ENCODE measurements at places on chromosomes 7 and 10.

GRCh38 chr10:59135275-59135674, 41.2 kb upstream of the PHYHIPL start:
- DNase-seq, result peak; percentile 24

DNA sequence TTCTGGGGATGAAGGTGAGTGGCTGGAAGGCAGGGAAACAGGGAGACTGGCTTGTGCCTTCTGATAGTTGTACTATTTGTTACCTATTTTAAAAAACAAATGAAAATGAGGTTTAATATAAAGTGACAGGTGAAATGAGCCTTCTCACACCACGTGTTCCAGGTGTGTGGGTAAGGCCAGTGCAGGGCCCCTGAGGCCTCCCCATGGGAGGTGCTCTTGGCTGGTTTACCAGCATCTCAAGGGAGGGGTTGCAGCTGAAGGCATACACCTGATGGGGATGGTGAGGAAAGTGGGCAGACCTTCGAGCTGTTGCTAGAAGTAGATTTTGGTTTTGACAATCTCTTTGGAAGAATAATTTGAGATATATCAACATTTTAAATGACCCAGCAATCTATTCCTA, 103.6 kb downstream of the ARHGAP22 start:
- no peak for DNase-seq

DNA sequence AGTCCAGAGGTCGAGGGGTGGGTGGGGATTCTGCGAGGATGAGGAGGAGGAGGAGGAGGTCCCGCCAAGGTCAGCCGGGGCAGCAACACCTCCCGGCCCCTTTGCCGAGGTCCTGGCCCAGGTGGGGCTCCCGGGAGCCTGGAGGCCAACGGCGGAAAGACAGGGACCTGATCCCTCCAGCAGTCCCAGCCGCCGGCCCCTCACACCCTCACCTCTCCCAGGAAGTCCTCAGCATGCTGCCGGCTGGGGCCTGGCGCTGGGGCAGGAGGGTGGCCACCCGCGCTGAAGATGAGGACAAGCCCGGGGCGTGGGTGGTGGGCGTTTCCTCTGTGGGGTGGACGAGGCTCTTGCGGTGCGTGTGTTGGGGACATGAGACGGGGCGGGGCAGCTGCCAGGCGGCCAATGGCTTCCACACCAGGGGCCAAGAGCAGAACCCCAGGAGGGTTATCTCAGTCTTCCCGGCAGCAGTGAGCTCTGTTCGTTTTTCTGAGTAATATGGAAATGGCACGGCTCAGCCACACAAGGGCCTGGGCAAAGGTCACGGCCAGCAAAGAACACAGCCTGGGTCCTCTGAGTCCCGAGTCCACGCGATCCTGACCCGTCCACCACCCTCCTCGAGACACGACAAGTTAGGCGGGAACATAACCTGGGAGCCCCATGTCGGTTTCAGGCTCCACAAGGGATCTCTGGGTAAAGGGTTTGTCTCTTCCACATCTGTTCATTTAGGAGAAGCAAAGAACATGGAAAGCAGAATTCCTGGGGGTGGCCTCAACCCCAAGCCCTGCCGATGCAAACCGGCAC, 82.9 kb upstream of the PDGFA start:
- DNase-seq, result no peak

GRCh38 chr10:11012421-11013295, 5.0 kb upstream of the CELF2 start:
- no peak for DNase-seq

DNA sequence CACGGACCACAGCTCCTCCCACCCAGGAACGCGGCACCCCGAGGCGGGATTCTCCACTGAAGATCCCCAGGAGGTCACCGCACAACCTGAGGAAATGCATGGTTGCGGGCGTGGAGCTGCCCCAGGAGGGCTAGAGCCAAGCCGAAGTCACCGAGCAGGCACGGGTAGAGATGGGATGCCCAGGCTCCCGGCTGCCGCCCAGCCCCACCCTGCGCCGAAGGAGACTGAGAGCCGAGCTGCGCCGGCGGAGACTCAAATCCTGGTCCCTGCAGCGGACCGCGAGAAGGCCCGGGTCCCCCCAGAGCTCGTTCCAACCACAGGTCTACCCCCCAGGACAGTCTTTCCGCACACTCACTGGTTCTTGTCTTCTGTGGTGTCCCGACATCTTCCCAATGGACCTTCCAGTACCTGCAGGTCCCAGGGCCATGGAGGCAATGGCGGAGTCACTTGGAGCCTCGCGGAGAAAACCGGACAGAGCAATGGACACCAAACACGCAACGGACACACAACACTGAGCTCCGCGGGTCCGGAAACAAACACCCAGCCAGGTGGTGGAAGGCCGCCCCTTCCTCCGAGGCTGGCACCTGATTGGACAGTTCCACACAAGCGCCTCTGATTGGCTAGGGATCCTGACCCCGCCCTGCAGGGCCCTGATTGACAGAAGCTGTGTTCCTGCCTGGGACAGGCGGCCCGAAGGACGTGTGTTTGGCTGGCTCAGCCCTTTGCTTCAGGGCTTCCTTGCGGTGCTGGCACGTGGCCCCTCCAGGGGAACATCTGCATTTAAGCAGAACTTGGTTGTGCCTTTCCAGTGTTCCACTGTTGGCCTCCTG, 331.9 kb upstream of the NUPR2 start:
- DNase-seq, result no peak

DNA sequence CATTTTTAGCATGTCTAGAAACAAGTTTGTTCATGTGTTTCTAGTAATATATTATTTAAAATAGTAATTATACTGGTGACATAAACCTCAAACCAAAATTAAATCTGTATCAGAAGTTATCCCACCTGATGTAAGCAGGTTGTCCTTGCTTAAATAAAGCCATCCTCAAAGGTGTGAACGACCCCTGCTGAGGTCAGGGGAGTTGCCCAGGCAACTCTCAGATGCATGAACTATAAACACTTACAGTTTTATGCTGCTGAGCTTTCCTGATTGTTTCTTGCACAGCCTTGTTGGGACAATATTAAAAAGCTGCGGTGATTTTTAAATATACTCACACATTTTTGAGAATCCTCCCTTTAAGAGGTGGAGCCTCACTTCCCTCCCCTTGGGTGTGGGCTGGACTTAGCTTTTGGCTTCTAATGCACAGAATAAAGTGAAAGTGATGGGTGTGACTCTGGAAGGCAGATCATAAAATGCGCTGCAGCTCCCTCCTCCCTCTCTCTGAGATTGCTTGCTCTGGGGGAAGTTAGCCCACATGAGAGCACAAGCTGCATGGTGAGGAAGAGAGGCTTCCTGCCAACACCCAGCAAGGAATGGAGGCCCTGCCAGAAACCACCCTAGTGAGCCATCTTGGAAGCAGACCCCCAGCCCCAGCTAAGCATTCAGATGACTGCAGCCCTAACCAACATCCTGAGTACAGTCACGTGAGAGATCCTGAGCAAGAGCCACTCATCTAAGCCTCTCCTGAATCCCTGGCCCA, 152.7 kb downstream of the SKIDA1 start:
- DNase-seq, result peak; percentile 27

GRCh38 chr10:17001297-17001744, 128.3 kb downstream of the CUBN start:
- DNase-seq, result no peak

GRCh38 chr7:81402227-81402626, 367.6 kb downstream of the HGF start:
- peak; percentile 59 for DNase-seq

DNA sequence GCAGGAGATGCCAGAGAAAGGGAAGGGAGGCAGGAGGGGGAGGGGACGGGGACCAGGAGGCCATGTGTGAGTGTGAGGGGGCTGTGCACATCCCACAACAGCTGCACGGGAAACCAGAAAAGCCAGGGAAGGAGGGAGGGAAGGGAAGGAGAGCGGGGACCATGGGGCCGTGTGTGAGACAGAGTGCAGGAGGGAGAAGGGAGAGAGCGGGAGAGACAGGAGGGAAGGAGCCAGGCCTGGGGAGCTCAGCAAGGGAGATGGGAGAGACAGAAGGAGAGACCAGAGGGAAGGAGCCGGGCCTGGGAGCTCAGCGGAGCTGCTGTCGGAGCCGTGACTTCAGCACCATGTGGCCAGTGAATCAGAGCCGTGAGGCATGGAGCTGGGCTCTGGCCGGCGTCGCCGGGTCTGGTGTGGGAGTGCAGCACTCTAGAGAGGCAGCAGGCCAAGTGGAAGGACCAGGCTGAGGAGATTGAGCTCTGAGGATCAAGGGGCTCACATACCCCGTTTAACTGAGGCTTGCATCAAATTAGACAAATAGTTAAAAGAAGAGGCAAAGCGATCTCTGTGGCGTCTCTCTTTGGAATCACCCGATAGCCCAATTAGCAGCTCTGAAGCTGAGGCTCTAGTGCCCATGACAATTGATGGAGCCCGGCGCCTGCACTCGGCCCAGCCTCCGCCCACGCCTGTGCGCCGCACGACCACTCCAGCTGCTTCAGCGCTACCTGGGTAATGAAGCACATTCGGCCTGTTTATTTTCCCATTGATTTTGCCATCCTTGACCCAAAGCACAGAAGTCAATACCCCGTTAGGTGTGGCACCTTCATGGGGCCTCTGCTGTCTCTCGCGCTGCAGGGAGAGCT, 150.4 kb downstream of the MAD1L1 start:
- DNase-seq, result no peak

DNA sequence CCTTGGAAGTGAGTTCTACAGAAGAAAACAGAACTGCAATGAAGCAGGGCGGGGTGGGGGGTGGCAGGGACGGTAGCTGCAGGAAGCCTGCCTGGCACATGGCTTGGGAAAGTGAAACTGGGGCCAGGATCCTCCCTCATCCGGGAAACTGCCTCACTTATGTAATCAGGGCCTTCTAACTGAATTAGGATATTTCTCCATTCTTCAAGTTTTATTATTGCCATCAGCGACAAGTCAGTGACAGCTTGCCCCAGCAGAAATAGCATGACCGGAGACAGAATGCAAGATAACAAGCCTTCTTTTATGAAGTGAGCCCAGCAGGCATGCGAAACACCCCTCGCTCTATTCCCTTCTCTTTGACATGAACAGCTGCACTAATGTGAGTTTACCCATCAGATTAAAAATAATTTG, 77.5 kb upstream of the CACUL1 start:
- DNase-seq, result no peak

DNA sequence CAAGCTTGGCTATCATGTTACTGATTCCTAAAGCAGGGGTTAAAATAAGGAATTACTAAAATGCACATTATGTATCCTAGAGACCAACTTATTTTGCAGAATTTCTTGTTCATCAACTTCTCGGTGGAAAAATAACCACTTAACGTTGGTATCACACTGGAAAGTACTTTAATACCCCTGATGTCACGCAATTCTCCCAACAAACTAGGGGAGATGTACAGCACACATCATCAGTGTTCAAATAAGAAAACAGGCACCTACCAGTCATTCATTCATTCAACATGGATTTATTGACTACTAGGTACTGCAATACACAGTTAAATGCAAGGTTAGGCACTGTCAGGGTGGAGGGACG, 648 bp downstream of the HUS1 start:
- no peak for DNase-seq

GRCh38 chr10:6321880-6322279, 119.1 kb downstream of the PFKFB3 start:
- no peak for DNase-seq

- DNase-seq, result no peak
Observed at GRCh38 chr7:156703209-156703608, 62.6 kb downstream of the RNF32 start.

DNA sequence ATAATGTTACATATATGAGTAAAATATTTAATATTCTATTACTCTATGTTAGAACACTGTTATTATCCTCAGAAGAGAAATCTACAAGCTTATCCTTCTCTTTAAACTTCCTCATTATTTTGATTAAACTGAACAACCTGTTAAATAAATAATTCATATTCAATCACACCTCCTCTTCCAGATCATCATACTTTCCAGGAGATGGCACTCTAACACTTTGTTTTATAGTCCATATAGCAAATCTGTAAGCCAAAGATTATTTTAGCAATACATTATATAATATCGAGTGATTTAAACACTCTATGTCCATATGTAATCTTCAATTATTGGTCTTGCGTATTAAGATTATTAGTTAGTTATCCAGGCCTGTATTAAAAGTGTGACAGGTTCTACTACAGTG, 694.1 kb downstream of the ANKRD7 start:
- peak; percentile 45 for DNase-seq

DNA sequence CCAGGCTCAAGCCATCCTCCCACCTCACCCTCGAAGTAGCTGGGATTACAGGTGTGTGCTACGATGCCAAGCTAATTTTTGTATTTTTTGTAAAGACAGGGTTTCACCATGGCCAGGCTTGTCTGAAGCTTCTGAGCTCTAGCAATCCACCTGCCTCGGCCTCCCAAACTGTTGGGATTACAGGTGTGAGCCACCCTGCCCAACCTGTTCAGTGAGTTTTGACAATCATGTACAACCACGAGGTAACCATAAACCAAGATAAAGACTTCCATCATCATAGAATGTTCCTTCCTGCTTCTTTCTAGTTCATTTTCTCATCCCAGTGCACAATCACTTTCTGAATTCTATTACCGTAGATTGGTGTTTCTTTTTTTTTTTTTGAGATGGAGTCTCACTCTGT, 30.5 kb upstream of the MKRN1 start:
- peak; percentile 45 for DNase-seq

- no peak for DNase-seq
Observed at GRCh38 chr7:42880392-42880791, 31.5 kb downstream of the C7orf25 start.

DNA sequence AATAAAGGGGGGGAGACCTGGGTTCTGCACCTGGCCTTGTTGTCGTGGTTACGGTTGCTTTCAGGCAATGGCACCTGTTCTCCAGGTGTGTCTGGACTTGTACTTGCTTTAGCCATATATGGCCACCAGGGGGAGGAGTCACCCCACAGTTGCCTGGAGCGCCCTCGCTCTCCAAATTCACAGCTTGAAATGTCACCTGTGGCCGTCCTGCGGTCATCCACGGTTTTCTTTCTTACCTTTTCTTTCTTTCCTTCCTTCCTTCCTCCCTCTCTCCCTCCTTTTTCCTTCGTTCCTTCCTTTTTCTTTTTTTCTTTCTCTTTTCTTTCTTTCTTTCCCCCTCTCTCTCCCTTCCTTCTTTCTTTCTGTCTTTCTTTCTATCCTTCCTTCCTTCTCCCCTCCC, 157.2 kb upstream of the ZNF92 start:
- DNase-seq, result peak; percentile 83

GRCh38 chr7:33118383-33118782, 9.2 kb upstream of the RP9 start:
- no peak for DNase-seq

GRCh38 chr10:6072215-6072934, 10.2 kb upstream of the IL2RA start:
- DNase-seq, result no peak

DNA sequence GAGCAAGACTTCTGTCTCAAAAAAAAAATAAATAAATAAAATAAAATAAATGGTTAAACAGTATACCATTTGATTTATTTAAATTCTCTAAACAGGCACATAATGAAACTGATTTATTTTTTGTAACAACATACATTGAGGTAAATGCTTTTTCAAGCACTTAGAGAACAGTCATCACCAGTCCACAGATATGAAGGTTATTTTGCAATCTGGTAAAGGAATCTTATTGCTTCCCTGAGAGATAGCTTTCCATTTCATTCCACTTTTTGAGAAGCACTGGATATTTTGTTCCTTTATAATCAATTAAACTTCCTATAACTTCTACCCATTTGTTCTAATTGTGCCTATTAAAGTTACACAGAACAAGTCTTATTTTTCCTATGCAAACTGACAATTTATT, 5.2 kb downstream of the CEP55 start:
- DNase-seq, result no peak
